ACHN (cell line): ENCODE measurements at places on chromosomes 11 and 22.

- DNase-seq = peak; percentile 60
Measured at GRCh38 chr22:38397189-38398085, 57.6 kb downstream of the KCNJ4 start.

DNA sequence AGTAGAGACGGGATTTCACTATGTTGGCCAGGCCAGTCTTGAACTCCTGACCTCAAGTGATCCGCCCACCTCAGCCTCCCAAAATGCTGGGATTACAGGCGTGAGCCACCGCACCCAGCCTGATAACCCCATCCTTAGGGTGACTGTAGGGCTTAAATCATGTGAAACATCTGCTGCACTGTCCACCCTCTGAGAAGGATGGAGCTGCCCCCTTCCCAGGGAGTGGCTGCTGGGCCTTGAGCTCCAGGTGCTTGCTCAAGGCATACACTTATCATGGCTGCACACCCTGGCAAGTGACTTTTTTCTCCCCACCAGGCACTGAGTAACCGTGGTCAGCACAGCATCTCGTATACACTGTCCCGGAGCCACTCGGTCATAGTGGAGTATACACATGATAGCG, 5.3 kb downstream of the PELI3 start:
- no peak for DNase-seq

DNA sequence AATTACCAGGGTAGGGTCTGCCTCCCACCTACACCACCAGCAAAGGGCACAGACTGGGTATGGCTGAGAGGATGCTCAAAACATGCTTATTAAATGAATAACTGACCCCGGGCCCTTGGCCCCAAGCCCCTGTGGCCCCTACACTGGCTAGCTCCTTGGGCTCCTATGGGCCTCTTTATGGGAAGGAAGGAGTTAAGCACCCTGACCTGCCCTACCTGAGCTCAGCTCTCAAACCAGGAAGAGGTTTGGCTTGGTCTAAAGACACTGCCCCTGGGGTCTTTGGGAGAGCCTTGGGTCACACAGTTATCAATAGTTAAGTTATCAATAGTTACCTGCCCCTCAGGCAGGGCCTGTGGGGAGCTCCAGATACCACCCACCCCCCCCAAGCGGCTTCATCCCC, 1.2 kb downstream of the USH1C start:
- no peak for DNase-seq

- no peak for DNase-seq
Measured at GRCh38 chr11:85903811-85904210, 48.6 kb downstream of the CCDC83 start.

- no peak for DNase-seq
Measured at GRCh38 chr22:37025500-37026070, 6.0 kb downstream of the MPST start.

DNA sequence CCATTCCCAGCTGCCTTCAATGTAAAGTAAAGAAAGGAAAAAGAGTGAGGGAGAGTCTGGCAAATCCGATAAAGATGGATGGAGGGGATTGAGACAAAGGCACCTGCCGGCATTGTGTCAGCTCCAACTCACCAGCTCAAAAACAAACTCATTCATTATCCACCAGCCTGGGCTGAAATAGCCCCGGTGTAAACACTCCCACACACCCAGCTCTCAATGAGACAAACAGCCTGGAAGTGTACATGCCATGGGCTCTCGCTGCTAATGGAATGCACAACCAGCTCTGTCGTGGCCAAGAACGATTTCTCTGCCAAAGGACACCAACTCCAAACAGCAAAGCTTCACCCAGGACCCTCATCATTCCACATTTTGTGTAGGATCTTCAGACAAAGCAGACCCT, 89.3 kb upstream of the OPCML start:
- DNase-seq = no peak
